ENCODE measurements at places on chromosomes 6 and 20. TPM values are rescaled to one million over a fixed set of nuclear protein-coding genes. Genes with fewer than 3 reads are reported as not detected.

DNA sequence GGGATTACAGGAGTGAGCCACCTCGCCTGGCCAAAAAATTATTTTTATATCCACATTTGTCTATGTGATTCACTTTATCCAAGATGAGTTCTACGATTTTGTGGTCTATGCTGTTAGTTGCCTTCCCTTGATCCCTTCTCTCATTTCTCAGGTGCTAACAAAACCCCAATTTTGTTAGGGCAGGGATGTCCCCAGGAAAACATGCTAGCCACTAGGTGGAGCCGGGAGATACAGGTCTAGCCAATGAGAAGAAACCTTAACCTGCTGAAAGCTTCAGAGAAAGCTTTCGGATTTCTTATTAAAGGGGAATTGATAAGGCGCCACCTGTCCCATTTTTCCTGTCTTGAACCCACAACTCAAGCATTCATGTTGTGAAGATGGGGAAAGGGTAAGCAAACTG, 167.4 kb upstream of the OLIG3 start:
- no peak for DNase-seq

DNA sequence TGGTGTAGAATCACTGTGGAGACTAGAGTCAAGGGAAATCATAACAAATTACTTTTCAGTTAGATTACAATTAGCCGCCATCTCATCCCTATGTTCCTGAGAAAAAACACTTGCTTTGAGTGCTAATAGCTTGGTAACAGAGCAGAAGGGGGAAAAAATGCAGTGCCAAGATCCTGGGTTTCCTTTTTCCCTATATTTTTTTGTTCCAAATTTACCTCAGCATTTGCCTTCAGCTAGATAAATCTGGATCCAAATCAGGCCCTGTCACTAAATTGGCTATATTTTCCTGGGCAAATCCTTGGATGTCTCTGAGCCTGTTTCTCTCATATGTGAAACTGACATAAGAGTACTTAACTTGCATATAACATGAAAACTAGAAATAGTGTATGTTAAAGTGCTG, 86.0 kb downstream of the TENT5A start:
- no peak for DNase-seq

DNA sequence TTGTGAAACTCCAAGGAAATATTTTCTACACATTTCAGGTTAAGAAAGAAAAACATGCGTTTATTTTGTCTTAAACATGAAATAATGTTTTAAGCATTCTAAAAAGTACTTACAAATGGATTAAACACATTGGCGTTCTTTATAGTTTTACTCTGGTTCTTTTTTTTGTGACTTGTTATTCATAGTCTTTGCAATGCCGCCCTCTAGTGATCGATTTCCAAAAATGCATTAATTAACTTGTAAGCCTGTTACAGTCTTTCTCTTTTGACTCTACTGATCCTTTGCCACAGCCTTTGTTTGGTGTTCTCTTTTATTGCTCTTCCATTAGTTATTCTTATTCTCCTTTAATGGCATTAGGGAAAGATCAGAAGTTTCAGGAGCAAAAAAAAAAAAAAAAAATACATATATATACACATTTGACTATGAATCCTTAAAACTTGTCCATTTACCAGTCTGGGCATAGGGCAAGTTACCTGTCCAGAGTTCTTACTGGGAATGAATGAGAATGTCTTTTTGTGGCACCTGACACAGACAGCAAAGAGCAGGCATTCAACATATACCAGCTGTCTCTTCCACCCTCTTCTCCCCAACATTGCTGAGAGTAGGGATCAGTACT, 59.9 kb downstream of the MACROD2 start:
- peak; percentile 57 for DNase-seq

DNA sequence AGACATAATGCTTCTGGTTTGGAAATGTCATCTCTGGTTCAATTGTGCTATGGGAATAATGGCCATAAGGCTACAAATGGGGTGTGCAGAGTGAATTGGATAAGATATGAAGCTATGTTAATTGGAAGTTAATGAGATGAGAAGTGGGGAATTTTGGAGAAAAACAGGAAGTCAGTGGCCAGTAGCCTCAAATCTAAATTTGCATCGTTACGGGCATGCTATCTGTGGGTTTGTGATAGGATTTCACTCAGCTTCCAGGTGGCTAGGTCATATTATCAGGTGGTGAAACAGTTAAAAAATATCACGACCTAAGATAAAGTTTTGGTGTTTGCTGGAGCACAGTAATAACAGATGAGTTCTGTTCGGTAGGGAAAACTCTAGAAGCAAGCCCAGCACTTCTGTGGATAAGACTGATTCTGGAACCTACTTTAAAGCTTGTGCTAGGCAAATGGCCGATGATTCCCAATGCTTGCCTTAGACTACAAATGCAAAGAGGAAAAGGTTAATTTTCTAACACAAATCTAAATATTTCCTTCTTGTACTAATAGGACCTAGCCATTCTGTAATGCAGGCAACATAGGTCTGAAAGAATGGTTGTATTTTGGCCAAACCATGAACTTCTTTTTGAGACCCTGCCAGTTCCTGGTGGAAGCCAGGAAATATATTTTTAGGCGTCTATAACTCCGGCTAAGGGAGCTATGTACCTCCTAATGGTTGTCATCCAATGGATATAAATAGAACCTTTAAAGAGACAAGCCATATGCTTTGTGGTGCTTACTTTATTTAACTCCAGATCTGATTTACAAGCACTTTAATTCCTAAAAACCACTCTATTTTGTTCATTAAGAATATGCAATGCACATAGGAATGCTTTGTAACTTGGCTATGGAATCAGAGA, 111.0 kb downstream of the PLCB1 start:
- DNase-seq, result no peak

DNA sequence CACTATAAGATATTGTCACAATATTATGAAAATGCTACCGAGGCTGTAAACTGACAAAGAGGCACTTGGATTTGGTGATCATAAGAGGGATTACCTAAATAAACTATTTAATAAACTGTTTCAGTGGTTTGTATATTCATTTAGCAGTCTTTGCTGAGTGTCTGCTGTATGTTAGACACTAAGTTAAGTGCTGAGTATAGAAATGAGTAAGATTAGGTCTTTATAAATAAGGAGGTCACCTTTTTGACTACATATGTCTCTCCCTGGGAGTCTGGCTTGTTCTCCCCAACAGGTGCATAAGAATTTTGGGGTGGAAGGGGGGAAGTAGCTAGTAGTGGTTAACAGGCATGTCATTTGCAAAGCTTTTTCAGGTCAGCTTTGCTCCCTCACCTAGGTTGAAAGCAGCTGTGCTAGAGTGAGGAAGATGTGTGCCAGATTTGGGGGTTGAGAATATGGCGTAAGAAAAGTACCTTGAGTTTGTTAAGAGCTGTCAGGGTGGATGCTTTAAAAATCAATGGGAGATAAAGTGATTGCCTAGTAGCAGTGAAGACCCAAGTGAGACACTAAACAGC, 246.3 kb downstream of the ZFAND3 start:
- DNase-seq, result no peak

GRCh38 chr6:42269974-42270510, 52.4 kb upstream of the MRPS10 start:
- DNase-seq, result no peak

- DNase-seq, result no peak
These were observed 328.4 kb upstream of the KHDRBS2 start for GRCh38 chr6:62614442-62614841.

GRCh38 chr6:33169291-33170175, 22.7 kb downstream of the COL11A2 start:
- DNase-seq, result no peak

GRCh38 chr6:69861986-69862385, 4.4 kb upstream of the COL19A1 start:
- DNase-seq, result no peak

DNA sequence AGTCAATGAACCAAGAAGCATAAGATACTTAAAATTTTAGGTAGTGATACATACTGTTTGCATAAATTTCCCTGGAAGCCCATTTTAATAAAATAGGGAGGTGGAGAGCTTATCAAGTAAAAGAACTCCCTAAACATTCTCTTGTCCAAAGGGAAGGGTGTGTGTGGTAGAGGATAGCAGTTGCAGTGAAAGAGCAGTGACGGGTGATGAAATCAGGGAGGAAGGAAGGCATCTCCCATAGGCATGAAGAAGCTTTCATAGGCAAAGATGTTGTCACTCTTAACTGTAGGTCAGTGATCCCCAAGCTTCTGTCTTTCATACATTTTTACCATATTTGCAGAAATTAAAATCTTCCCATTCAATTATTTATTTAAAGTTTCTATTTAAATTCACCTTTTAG, 60.0 kb upstream of the ZNF831 start:
- DNase-seq, result no peak

The SIRPB1 gene
- 1.3 TPM for total RNA-seq

The ATP6V1G2 gene
- not detected for total RNA-seq

The NKX2-4 gene
- total RNA-seq, result not detected

The KHDC1 gene
- total RNA-seq, result 3.0 TPM

The MYB gene
- not detected for total RNA-seq

The RNF39 gene
- not detected for total RNA-seq

The KCNQ2 gene
- total RNA-seq, result 3.0 TPM

Measured in body of pancreas (tissue), 4 donors.